ENCODE measurements at places on chromosomes 2 and 18.
A peak's percentile ranks its signal among the peaks of the same experiment; 100 is the strongest.

DNA sequence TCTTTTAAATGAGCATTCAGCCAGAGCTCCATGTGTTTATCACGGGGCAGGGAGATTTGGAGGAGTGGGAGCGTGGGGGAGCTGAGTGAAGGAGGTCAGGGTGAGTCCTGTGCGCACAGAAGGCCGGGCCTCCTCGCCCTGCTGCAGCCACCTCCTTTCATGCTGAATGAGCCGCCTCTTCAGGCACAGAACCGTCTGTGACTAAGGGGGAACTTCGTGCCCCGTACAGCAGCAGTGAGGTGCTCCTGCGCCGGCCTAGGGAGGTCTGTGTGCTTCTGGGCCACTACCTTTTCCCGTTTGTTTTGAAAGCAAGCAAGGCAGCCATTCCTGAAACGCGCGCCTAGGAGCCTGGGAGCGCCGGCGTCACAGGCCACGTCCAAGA is 27.1 kb upstream of the ZNF516 start:
- no peak for DNase-seq

- no peak for DNase-seq
Observed at GRCh38 chr2:74596584-74596983, 42.1 kb downstream of the DOK1 start.

DNA sequence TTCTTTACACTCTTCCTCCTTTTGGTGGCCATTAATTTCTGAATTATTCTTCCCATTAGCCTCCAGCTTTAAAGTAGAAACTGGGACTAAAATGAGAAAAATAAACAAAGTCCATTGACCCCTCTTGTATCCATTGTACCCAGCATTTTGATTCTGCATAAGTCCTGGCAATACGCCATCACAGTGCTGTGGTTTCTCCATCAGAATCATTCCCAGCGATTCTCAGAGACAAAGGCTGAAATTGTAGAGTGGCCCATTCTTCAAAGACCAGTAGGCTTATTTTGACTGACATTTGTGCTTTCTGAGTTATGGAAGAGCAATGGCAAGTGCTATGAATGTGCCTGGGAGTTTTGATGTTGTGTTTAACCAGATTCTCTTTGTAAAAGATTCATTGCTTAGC is 199.3 kb upstream of the GALNT5 start:
- DNase-seq = no peak

- peak; percentile 17 for DNase-seq
Observed at GRCh38 chr2:71530641-71531332, 77.4 kb downstream of the DYSF start.

DNA sequence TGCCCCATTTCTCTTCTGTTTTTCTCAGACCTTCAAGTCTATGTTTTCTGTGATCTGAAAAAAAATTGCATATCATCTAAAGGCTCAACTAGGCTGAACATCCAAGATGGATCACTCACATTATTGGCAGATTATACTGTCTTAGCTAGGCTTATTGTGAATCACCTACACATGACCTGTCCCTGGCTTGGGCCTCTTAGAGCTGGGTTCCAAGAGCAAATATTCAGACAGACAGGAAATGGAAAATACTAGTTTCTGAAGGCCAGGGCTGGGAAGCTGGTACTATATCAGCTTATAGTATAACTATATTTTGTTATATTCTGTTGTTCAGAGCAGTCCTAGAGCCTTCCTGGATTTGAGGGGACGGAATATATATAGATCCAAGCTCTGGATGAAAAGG is 90.3 kb downstream of the PIK3C3 start:
- DNase-seq = no peak

GRCh38 chr2:213740453-213740852 is 456.2 kb downstream of the SPAG16 start:
- no peak for DNase-seq

DNA sequence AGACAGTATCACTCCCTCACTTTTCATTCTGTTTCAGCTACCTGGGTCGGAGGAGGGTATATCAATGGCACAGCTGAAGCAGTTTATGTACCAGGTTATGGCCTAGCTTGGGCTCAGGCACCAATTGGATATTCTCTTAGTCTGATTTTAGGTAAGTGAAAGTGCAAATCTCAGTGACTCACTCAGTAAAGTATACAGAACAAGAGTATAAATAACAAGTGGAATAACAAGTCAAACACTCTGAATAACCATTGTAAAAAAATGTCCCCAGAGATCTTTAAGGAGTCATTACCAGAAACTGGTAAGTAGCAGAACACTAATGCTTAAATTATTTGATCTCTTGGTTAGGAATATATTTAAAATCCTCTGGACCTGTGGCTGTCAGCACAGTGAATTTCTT is 5.7 kb downstream of the SLC5A7 start:
- no peak for DNase-seq

- no peak for DNase-seq
Observed at GRCh38 chr2:71822463-71822862, 325.2 kb downstream of the CYP26B1 start.

DNA sequence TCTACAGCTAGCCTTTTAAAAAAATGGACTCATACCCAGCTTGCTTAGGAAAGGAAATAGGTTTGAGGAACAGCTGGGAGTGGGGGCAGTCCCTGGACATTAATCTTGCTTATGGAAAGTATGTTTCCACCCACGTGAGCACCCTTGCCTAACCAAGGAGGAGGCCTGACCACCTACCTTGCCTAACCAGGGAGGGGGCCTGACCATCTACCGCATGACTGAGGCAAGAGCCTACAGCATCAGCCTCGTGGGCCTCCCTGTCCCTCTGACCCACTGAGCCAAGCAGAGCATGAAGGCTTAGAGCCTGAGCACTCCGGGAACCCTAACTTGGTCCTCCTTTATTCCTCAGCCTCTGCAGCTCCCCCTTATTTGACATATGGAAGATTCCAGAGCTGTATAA is 20.2 kb downstream of the PRKAG3 start:
- no peak for DNase-seq

GRCh38 chr2:195495966-195496365 is 161.1 kb upstream of the SLC39A10 start:
- DNase-seq = no peak
